ENCODE measurements at places on chromosomes 1 and 21.

- no peak for DNase-seq
Measured at GRCh38 chr1:222892137-222892769, 77.4 kb downstream of the DISP1 start.

GRCh38 chr1:2930913-2931723 lies 90.1 kb upstream of the ACTRT2 start:
- DNase-seq: no peak

GRCh38 chr1:10431070-10431730 lies 967 bp downstream of the CENPS start:
- peak; percentile 64 for DNase-seq

DNA sequence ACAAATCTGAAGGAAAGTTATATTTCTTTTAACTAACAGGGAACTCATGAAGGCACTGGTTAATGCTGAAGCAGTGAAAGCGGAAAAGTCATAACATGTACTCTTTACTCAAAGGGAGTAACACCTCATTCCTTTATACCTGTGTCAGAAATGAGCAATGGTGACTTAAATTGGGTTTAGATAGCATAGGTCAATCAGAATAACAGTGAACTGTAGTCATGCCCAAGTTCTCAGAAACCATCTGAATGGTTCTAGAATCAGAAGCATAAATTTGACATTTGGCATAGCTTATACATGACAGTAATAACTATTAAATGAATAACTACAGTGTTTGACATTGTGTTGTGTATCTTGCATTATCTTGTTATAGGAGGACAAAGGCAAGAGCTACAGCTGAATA lies 382.0 kb downstream of the NUF2 start:
- DNase-seq: no peak

- DNase-seq: no peak
Measured at GRCh38 chr1:215277532-215277931, 195.0 kb downstream of the KCNK2 start.

DNA sequence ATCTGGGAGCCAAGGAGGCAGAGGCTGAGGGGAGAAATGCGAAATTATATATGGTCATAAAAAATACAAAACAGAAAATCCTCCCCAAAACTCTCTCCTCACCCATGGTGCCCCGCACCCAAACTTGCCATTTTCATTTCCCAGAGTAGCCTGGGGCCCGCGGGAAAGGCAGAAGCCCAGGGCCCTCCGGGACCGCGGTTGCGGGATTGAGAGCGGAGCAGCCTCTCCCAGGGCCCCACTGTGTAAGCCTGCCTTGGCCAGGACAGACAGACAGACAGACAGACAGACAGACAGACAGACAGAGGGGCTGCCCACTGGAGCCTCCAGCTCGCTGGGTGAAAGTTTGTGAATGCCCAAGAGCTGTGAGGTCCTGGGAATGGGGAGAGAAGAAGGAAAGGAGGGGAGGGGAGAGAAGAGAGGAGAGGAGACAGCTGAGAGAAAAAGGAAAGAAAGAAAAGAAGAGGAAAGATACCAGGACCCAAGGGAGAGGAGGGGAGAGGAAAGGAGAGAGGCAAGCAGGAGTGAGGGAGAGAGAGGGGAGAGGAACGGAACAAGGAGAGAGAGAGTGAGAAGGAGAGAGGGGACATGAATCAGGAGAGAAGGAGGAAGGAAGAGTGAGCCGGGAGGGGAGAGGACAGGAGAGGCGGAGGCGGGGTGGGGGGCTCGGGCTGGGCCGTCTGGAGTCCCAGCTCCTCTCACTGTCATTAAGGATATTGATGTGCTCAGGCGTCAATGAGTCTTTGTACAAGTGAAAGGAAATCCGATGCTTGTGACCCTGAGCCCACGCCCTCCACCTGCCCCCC lies 69.3 kb upstream of the CASZ1 start:
- DNase-seq: no peak

- no peak for DNase-seq
Measured at GRCh38 chr1:161335796-161336195, 21.6 kb downstream of the SDHC start.

- no peak for DNase-seq
Measured at GRCh38 chr1:46983830-46984586, 39.5 kb upstream of the CYP4X1 start.

DNA sequence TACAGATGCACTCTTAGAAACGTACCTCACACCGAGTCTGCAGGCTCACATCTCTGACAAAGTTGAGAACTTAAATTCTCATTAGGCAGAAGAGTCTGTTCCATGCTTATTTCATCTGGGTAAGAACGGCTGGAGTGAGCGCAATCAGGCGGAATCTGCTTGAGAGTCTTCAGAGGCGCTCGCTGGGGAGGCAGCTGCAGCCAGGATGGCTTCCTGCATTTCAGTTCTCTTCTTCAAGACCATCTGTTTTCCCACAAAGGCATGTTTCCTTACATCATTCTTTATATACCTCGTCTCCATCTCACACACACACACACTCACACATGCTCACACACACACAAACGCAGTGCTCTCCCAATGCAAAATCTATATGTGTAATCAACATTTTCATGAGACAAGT lies 497.1 kb downstream of the AJAP1 start:
- DNase-seq: no peak

- no peak for DNase-seq
Measured at GRCh38 chr1:118927427-118928187, 60.5 kb downstream of the TBX15 start.

DNA sequence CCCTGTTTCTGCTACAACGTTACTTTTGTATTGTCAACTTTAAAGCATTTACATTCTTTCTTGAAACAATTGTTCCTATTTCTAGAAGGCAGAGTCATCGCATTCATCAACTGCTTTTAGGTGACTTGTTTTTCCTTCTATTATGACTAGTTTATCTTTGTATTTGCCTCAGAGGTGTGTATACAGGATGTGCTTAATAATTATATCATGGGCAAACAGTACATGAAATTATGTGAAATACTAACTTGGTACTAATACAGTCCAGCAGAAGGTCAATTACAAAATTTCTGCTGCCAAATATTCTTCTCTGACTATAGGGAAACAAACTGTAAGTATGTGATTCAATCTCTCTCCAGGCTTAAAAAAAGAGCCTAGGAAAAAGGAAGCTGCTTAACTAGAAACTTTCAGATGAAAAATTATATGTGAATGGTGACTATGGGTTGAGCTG lies 101.6 kb downstream of the C4BPA start:
- peak; percentile 30 for DNase-seq

GRCh38 chr1:206847337-206847834 lies 18.0 kb upstream of the IL20 start:
- DNase-seq: no peak

- no peak for DNase-seq
Measured at GRCh38 chr1:24639881-24640280, 3.2 kb upstream of the SRRM1 start.
